HCEC 1CT (cell line): ENCODE measurements at places on chromosomes 7 and 10.

- no peak for DNase-seq
Observed at GRCh38 chr10:28561531-28561930, 28.6 kb downstream of the WAC start.

GRCh38 chr7:81186691-81187090, 267.8 kb upstream of the SEMA3C start:
- DNase-seq = peak; percentile 48

GRCh38 chr10:113138937-113139585, 189.0 kb downstream of the TCF7L2 start:
- DNase-seq = no peak

- DNase-seq = peak; percentile 74
Observed at GRCh38 chr7:133705596-133705995, 421.5 kb upstream of the LRGUK start.

GRCh38 chr7:356691-357462, 66.9 kb downstream of the FOXL3 start:
- DNase-seq = no peak

- no peak for DNase-seq
Observed at GRCh38 chr7:15932318-15932717, 245.8 kb upstream of the MEOX2 start.

GRCh38 chr7:78323118-78323517, 524.5 kb downstream of the PHTF2 start:
- no peak for DNase-seq

DNA sequence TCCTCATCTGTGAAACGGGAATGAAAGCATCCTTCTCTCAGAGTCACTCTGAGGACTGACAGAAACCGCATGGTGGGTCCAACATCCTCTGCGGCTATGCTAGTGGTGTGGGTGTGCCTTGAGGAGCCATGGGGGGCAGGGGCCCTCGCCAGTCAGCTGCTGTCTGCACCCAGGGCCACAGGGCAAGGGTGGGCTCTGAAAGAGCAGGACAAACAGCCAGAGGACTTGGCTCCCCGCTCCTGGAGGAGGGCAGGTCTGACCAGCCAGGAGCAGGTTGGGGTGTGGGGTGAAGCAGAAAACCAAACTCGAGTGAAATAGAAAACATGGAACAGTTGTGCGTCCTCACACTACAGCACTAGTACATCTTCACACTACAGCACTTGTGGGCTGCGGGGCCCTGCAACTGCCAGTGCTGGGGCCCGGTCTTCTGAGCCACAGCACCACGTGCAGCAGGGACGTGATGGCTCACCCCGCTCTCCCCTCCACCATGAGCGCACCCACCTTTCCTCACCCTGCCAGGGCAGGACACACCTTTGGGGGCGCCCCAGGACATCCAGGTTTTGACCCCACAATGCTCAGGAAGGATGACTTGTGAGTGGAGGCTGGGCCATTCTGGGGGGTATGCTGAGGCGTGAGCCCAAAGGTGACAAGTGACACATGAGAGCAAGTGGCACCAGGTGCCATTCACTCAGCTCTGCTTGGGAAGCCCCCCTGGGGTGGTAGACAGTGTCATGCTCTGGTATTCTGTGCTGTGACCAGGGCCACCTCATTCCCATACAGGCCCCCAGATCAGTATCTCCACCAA, 96.1 kb upstream of the RET start:
- no peak for DNase-seq

GRCh38 chr7:26061678-26062603, 90.1 kb upstream of the NFE2L3 start:
- DNase-seq = peak; percentile 26

GRCh38 chr7:13016036-13016581, 328.7 kb downstream of the ARL4A start:
- DNase-seq = peak; percentile 10

DNA sequence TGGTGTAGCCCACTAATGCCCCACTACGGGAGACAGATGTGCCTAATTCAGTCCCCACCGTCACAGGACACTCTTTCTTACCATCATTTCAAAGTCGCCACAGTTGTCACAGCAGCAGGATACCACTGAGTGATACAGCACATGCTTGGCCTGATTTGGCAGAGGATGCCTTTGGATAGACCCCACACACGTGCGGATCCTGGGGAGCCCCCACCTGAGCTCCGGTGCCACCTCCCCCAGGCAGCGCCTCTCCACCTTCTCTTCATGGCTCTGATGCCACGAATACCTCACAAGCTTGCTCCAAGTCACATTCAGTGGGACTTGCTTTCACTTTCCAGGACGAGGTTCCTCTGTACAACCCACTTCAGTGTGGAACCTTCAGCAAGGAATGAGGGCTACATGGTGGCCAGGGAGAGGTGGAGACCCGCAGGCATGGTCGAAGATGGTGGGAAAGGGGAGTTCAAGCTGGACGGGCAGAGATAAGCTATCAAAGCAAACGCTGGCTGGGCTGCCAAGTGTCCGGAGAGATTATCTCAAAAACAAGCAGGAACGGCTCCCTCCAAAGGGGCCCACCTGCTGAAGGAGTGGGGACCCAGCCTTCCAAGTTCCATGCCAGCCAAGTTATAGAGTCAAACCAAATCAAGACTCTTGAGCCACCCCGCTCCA, 107.4 kb downstream of the ZRANB1 start:
- no peak for DNase-seq

DNA sequence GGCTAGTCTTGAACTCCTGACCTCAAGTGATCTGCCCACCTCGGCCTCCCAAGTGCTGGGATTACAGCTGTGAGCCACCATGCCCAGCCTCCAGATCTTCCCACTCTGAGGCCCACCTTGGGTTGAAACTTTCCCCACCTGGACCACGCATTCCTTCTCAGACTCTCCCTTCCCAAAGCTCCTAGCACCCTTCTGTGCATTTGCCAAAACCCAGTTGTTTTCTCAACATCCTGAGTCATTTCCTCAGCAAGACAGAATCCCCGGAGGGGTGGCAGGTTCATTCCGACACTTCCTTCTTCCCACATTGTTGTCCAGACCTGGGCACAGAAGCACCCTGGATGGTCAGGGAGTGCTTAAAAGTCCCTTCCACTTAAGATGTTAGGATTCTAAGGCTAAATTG, 28.9 kb downstream of the BAG3 start:
- peak; percentile 80 for DNase-seq

DNA sequence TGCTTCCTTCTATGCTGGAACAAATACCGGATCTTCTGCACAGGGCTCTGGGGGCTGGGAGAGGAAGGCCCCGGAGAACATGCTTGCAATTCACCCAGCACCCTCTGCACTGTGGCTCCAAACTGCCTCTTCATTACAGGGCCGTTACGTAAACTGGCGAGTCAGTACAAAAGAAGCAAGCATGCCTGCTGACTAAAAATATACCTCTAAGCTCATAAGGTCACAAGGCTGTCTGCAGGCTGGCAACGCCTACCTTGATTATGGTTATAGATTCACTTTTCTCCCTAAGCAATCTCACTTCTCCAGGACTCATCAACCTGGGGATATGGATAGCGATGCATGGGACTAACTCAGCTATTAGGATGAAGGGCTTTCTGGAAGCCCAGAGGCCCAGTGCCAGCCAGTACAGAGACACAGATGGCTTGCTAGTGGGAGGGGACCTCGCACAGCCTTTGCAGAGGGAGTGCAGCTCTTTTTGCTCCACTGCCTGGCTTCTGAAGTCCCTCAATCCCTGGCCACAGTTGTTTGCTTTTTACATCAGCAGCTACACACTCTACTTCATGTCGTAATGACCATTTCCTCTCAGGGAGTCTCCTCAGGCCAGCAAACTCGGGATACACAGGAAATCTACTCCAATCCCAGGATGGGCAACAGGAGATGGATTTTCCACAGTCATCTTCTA, 96.1 kb downstream of the SH3PXD2A start:
- DNase-seq = peak; percentile 79

- no peak for DNase-seq
Observed at GRCh38 chr10:63164166-63164623, 31.1 kb downstream of the NRBF2 start.

DNA sequence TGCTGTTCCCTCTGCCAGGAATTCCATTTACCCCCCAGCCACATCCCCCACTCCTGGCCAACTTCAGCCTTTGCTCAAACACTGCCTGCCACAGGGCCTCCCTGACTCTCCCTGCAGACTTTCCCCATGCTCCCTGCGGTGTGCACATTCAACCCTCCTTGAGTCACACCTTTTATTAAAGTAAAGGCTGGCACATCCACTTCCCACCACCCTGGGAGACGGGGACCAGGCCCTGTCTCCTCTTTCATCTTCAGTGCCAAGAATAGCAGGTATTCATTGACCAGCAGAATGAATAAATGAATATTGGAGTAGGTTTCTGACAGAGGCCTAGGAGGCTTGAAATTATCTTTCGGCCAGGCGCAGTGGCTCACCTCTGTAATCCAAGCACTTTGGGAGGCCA, 91.4 kb downstream of the GRK5 start:
- DNase-seq = no peak

DNA sequence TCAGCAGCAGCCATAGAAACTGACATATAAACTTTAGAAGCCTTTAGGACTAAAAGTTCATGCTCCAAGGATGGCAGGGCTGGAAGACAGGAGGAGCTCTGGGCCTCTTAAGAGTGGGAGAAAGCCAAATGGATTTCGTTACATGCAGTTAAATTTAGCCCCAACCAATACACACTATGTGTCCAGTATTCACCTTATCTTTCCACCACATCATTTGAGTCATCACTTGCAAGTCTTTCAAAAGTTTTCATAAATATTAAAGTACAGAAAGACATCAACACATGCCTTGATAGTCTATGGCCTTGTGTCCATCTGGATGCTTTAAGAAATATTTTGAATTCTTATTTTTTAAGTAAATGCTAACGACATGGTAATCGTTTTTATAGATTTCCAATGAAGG, 392.4 kb upstream of the LRRN3 start:
- DNase-seq = no peak
